ENCODE measurements at places on chromosomes 2 and 18.

GRCh38 chr2:25311865-25312575, 29.7 kb downstream of the DNMT3A start:
- no peak for DNase-seq

DNA sequence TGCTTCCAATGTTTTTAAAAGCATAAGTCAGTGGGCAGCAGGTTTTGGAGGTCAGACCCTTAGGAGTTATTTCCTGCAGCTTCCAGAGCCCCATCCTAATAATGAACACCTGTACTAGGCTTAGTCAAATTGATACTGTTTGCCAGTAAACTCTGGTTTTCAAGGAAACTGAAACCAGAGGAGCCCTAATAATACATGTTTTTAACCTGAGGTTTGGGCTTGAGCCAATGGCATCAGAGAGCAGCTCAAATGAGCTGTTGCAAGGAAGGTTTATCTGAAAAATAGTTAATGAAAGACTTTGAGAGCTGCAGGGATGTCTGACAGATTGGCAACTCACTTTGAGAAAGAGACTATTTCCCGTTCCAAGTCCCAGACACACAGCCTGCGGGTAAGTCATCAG, 54.6 kb downstream of the DCC start:
- no peak for DNase-seq

- peak; percentile 16 for DNase-seq
These were observed 507.6 kb upstream of the SPHKAP start for GRCh38 chr2:228689053-228689452.

DNA sequence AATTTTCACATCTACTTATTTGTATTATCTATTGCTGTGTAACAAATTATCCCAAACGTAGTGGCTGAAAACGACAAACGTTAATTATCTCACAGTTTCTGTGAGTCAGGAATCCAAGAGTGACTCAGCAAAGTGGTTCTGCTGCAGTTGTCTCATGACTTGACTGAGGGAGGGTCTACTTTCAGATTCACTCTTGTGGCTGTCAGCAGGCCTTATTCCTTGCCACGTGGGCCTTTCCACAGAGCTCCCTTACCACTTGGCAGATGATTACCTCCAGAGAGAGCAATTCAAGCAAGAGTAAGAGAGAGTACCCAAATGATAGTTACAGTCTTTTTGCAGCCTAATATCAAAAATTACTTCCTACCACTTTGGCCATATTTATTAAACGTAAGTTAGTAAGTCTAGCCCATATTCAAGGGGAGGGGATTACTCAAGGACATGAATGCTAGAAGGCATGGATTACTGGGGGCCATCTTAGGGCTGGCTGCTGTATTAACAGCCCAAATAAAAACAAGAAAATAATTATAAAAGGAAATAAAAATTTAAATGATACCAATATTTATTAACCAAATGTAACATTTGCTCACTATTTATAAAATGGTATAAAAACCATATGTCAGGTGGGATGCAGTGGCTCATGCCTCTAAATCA, 48.7 kb upstream of the NBEAL1 start:
- DNase-seq = no peak

DNA sequence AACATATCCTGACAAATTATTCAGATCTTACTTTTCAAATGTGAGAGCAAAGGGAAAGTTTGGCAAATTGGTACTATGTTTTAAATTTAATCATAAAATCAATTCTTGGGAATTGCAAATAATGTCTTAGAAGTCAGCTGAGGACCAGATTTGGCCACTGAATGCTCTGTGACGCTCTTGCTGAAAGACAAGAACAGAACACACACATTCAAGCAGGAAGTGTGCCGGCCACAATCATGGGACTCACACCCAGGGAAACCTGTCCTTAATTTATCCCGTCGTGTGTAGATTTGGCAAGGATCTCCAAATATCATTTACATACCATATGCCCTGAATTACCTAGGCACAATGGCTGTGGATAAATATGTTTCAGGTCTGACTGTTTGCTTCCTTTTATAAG, 253.1 kb downstream of the TCF4 start:
- no peak for DNase-seq

- no peak for DNase-seq
These were observed 270.8 kb upstream of the UBE2E3 start for GRCh38 chr2:180709392-180710145.

DNA sequence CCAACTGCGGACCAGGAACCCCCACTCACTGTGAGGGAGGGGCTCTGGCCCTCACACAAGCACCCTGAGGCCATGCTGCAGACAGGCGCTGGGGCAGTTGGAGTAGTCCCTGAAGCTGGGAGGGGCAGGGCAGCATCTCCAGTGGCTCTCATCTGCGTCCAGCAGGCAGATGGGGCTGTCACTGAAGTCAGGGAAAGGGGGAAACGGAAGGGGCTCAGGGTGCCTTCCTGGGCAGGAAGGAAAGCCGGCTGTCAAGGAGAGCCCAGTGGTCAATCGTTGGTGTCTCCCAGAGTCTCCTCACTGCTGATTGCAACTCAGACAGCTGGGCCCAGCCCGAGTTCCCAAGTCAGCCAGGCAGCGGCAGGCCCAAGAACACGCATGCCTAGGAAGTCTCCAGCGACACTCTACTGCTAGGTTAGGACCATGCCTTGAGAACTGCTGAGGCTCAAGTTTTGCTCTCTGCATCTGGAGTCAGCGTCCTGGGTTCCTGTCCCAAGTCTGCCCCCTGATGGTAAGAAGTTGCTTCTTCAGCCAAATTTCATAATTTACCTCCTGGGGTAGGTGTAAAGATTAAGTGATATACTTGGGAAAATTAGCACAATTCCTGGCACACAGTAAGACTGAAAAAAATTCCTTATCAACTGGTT, 27.4 kb upstream of the NMUR1 start:
- DNase-seq = peak; percentile 24

GRCh38 chr2:18907508-18907907, 318.1 kb upstream of the NT5C1B start:
- no peak for DNase-seq

- DNase-seq = no peak
These were observed 16.6 kb downstream of the SERPINB13 start for GRCh38 chr18:63603772-63604171.

- DNase-seq = no peak
These were observed 126.6 kb downstream of the EN1 start for GRCh38 chr2:118720866-118721265.

DNA sequence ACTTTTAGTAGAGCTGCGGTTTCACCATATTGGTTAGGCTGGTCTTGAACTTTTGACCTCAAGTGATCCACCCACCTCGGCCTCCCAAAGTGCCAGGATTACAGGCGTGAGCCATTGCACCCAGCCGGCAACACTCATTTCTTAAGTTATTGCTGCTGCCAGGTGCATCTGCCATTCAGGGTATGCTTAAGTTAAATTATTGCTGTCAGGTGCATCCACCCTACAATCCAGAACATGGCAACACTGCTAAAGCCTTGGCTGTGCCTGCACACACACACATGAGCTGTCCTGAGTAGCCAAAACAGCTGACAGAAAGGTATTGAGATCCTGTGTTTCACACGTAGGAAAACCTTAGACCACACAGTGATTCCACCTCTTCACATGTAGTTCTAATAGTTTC, 148.2 kb downstream of the FAM161A start:
- no peak for DNase-seq

DNA sequence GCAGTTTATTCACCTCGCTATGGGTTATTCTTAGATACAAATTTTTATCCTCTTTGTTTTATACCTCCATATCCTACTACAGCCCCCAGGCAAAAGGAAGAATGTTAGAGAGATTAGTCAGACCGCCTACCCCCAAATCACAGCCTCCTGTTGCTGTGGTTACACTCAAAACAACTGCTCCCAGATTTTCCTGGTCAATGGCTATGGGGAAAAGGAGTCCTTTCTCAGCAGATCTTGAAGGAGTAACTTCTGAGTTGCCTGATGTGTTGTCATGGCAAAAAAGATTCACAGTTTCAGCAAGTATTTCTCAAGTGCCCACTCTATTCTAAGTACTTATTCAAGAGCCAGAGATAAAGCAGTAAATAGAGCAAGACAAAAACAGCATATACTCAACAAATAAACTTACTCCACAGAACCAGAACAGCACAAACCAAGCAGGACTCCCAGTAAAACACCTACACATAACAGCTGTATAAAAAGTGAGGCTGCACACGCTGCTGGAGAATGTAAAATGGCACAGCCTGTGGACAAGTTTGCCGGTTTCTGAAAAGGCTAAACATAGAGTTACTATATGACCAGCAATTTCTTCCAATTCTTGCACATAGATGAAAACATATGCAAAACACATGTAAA, 104.8 kb downstream of the NOL10 start:
- DNase-seq = no peak

GRCh38 chr2:230885463-230886130, 20.9 kb downstream of the ITM2C start:
- no peak for DNase-seq

GRCh38 chr2:179861027-179861415, 391 bp downstream of the ZNF385B start:
- no peak for DNase-seq

DNA sequence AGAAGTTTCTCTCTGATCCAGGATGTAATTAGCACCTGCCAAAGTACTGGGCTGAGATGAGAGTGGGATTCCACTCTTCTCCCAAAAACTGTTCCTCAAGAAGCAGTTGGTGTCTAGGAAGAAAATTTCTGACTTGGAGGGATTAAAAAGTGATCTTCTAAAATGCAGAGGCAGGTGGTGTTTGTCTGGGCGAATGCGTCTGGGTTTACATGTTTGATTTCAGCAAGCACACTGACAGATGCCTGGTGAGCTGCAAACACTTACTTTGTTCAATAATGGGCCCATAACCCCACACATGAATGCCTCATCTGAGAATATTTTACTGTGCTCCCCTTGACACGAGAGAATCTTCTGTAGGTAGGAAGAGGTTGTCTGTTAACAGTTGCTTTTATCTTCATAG, 24.3 kb upstream of the KCNF1 start:
- no peak for DNase-seq

- no peak for DNase-seq
These were observed 13.4 kb downstream of the CAPN14 start for GRCh38 chr2:31203916-31204315.

DNA sequence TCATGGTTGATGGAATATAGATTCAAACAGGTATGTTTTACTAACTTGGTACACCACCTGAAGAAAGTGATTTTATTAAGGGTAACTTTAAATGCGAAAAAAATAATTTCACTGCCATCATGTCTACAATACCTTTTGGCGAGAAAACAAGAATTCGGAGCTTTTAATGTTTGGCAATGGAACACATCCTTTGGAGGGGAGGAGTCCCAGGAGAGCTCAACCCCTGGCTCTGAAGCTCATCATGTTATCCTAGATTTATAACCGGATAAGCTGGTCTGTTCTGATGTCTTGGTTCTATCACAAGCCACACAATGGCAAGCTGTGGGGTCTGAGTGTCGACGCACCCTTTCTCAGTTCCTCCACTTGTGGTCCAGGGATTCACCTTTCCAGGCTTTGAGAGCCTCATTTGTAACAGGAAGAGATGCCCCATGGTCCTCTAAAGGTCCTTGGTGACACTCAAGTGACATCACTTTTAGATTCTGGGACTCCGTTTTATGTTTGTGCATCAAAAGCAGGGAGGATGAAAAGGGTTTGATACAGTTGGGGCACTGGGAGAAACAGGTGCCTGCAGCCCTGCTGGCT, 172.7 kb downstream of the BCL2 start:
- DNase-seq = no peak

- no peak for DNase-seq
These were observed 56.4 kb upstream of the CCDC141 start for GRCh38 chr2:179106342-179106675.

DNA sequence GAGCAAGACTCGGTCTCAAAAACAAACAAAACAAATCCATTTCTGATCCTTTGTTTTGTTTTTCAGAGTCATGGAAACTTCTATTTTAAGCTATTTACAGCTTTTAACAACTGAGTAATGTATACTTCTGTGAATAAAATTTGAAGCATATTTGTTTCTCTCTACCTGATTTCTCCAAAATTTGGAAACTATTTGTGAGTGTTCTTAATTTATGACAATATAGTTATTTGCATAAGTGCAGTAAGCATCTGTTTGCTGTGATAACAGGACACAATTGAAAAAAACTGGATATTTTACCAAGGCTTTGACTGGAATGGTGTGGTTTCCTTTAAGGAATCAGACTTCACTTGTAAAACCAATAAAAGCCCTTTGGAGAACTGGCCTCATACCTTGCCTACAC, 53.3 kb upstream of the GULP1 start:
- no peak for DNase-seq

GRCh38 chr18:66872277-66872676, 268.4 kb upstream of the CDH19 start:
- DNase-seq = no peak

DNA sequence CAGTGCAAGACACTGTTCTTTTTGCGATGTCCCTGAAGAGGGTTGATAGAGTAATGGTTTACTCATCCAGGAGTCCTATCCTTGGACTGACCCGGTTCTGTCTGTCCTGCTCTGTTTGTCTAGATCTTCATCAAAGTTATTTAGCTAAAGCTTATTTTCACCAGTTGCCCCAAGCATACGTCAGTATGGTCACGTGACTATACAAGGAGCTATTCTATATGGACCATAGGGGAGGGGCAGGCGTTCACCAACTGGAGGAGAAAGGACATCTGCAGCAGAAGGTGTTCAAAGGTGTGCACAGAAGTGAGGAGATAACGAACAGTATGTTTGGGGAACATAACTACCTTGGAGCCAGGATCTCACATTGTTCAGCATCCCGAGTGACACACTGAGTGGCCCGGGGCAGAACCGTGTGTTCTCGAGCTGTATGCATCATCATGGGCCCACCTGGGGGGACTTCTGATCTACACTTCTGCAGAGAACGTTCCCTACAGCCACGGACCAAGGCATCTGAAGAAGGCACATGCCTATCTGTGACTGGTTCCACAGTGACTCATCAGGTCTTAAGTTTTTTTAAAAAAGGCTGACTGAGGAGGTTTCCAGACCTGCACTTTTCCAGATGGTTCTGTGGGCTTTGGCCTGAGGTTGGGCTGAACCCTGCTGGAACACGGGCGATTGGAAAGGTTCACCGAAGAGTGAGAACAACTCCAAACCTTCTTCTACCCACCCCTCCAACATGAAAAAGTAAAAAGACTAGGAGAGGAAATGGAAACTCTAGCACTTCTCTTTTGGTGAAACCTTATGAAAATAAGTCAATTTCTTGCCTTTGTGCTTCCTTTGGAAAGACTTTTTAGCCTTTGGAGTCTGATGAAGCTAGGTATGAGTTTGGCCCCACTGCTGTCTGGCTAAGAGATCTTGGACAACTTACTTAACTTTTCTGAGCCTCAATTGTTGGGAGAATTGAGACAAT, 68.6 kb upstream of the YWHAQ start:
- no peak for DNase-seq

- DNase-seq = no peak
These were observed 123.0 kb downstream of the ACAA2 start for GRCh38 chr18:49690312-49690711.

DNA sequence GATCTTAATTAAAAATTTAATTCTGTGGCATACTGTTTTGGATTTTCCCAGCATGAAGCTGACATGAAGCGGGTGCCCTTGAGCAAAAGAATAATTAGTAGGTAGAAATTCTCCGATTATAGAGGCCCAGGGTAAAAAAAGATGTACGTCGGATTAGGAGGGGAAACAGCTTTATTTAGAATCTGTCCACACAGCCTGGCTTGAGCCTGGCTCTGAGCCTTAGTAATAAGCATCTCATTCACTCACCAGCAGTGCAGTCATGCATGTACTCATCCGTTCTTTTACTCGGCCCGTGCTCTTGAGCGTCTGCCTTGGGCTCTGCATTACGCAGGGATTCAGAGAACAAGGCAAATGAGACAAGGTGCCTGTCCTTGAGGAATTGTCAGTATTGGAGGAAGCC, 219.3 kb downstream of the AGAP1 start:
- no peak for DNase-seq

GRCh38 chr2:39666491-39667101, 879 bp downstream of the TMEM178A start:
- DNase-seq = no peak

- DNase-seq = no peak
These were observed 59.3 kb upstream of the CTIF start for GRCh38 chr18:48479531-48479930.
